ENCODE measurements at places on chromosomes 11 and 22.

DNA sequence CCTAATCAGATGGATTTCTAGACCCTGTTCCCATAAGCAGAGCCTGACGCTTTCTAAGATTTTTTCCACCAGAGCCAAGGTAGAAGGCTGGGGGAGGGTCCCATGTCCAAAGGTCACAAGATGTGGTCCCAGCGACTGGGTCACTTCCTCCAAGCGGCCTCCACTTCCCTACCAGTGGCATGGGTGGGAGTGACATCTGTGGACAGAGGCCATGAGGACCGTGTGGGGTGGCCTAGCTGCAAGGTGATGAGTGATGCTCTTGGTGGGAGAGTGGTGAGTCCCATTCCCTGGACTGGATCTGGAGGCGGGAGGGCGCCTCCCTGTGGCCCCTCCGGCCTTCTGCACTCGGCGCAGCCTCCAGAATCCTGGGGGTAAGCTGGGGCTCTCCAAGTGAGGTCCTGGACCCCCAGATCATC lies 32.4 kb upstream of the PRR5 start:
- DNase-seq: no peak

DNA sequence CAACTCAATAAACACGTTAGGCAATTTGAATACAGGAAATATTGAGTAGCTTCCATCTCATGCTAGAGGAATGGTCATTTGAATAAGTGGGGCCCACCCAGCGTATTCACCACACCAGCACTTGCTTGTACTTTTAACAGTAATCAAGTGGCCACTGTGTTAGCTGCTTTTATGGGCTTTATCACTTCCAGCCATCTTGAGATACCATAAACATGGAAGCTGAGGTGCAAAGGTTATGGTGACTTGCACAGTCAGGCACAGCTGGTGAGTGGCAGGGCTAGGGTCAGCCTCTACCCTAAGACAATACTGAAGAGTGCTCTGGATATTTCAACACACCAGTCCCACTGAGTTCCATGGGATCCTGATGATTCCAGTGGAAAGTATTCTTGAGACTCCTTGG lies 6.7 kb downstream of the JOSD1 start:
- no peak for DNase-seq

DNA sequence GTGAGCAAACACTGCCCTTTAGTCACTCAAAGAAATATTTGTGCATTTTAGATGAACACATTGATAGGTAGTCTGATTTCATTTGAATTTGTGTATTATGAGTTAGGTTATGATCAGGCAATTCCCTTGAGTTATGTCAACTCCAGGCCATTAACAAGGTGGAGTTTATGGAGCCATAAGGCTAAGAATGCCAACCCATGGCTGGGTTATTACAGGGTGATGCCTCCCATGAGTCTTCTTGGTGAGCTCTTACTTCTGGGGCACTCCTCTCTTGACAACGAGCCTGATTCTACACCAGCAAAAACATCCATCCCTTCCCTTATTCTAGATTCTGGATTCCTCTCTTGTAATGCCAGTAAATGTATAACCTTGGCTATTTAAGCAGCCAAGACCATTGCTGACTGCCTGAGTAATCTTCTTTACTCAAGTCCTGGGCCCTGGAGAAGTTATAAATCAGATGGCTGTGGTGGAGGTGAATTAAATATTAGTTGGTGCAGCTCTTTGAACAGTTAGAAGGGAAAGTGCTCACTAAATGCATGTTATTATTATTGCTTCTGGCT lies 645.7 kb upstream of the TENM4 start:
- no peak for DNase-seq

DNA sequence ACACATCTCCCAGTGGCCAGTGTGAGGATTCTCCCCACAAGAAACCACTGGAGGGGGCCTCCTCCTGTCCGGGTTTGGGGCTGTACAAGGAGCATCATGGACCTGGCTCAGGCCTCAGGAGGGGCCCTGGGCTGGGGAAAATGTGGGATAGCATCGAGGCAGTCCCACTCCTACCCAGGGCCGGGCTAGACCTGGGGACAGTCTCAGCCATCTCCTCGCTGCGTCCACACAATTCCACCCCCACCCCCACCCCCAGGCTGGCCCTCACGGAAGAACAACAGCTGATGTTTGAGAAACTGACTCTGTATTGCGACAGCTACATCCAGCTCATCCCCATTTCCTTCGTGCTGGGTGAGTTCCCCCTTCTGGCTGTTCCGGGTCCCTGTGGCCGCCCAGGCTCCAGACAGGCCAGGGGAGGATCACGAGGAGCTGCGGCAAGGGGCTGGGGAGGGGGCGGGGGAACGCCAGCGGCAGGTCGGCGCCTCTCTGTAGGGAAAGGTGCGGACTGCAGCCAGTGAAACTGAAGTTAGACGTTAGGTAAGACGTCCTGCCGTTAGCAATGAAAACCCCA lies 4.8 kb downstream of the BEST1 start:
- DNase-seq: no peak

DNA sequence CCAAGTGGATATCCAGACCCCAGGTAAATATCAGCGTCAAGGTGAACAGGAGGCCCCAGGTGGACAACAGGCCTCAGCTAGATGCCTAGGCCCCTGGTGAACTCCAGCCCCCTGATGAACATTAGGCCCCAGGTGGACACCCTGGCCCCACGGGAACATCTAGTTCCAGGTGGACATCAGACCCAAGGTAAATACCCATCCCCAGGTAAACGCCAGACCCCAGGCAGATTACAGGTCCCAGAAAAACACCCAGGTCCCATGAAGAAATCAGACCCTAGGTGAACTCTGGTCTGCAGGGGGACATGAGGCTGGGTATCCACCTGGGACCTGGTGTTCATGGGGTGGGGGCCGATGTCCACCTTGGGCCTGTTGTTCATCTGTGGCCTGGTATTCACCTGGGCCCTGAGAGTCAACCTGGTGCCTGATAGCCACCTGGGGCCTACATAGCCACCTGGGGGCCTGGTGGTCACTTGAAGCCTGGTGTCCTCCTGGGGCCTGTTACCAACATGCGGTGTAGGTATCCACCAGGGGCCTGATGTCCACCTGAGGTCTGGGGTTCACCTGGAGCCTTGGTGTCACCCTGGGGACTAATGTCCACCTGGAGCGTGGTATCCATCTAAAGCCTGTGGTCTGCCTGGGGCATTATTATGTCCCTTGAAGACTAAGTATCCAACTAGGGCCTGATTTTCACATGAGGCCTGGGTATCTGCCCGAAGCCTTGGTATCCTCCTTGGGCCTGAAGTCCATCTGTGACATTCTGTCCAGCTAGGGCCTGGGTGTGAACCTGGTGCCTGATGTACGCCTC lies 56.8 kb upstream of the SEPTIN5 start:
- no peak for DNase-seq

Data from stimulated activated CD4-positive, alpha-beta T cell treated with anti-CD3 and anti-CD28 coated beads, TNF-alpha, amount 100 ng/mL, for 48 hours (primary cell).